CD14-positive monocyte (primary cell): ENCODE measurements at places on chromosomes 3 and 15. TPM values are rescaled to one million over a fixed set of nuclear protein-coding genes. Genes with fewer than 3 reads are reported as not detected.

GRCh38 chr15:101804941-101805340, 1.6 kb downstream of the OR4F6 start:
- no peak for DNase-seq

DNA sequence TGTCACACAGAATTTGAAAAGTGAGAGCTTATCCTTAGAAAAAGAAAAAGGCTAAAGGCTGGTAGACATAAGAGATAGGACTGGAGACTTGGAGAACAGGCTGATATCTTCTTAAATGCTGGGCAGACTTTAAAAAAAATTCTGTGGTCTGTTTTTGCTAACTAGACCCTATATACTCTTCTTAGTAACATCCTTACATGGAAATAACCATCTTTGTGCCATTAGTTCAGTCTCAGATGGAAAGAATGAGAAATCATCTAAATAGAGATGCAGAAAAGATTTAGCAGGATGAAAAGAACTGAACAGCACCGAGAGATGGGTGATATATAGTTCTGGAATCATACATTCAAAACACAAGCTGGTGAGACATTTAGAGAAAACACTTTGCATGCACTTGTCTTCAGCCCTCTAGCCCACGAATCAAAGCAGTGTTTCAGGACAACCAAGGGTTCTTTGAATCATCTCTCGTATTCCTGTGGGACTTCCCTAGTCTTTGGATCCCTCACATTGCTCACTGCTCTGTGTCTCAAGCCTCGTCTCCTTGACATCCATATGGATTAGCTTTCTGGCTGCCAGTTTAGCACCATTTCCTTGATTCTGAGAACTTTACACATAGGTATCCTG, 93.0 kb upstream of the LYSMD4 start:
- no peak for DNase-seq

- no peak for DNase-seq
Observed at GRCh38 chr3:8967553-8967952, 4.3 kb upstream of the RAD18 start.

DNA sequence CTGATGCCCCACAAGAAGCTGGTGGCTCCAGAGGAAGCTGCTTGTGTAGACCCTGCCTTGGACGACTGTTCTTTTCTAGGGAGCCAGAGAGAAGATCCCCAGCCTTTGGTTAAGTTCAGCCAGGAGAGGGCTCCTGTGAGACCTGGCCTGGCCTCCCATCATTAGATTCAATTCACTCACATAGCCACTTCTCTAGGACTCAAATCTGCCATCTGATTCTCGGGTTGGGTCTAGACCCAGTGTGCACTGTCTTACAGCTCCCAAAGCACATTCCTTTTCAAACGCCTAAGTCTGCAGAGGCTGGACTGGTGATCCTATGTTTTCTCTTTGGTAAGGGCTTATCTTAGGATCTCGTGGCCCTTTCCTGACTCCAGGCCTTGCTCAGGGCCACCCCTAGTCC, 81.7 kb upstream of the NPHP3 start:
- DNase-seq: no peak

DNA sequence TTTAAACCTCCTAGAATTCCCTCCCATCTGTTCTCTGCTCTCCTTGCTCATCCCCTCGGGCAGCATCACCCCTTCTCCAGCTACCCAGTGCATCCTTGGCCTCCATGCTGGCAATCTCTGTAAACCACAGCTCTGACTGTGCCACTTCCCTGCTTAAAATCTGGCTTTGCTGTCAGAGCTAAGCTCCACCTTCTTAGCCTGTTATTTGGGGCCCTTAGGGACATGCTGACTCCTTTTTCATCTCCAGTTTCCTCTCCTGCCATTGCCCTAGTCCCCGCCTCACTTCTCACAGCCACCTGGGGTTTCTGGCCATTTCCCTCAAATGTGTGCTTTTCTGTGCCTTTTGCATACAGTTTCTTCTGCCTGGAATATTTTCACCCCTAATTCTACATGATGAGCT, 5.7 kb downstream of the SLC6A20 start:
- no peak for DNase-seq

- peak; percentile 8 for DNase-seq
Observed at GRCh38 chr3:121431726-121432517, 113.9 kb downstream of the POLQ start.

- DNase-seq: no peak
Observed at GRCh38 chr15:91192285-91192684, 92.2 kb downstream of the SV2B start.

DNA sequence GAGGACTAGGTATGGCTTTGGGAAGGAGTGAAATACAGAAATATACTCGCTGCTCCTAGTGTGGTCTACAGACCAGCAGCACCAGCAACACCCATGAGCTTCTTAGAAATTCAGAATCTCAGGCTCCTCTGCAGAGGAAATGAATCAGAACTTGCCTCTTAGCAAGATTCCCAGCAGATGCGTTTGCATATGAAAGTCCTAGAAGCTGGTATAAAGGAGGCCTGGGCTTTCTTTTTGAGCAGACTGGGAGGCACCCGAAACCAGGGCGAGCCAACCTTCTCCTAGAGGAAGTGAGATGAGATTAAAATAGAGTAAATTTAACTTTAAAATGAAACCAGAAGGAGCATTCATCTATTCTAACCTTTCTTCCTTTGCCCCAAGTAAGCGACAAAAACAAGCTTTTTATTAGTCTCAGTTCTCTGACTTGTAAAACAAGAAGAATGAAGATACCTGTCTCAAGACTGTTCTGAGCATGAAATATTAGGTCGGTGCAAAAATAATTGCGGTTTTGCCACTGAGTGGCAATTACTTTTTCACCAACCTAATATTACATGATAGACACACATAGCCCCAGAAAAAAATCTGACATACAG, 140.0 kb downstream of the PDZRN3 start:
- no peak for DNase-seq

DNA sequence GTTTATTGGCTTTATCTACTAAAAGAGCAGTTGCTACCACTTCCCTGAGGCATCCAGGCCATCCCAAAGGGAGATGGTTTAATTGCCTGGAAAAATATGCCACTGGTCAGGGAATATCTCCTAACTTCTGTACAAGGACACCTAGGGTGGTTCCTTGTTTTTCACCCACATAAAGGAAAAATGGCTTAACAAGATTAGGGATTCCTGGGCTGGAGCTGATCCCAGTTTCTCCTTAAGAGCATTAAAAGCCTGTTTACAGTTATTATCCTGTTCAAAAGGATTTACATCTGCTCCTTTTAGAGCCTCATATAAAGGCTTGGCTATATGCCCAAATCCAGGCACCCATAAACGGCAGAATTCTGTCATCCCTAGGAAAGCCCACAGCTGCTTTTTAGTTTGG, 70.2 kb upstream of the WNT7A start:
- no peak for DNase-seq

DNA sequence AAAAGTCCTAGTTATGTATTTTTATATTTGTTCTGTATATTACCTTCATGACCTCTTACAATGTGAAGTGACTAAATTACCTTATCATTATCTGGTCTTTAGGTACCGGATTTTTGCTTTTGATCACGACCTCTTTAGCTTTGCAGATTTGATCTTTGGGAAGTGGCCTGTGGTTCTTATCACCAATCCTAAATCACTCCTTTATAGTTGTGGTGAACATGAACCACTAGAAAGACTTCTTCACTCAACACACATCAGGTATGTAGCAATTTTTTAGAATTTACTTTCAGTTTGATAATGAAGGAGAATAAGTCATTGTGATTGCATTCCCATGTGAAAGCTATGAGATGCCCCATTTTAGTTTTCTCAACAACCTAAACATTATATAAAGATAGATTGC, 18.3 kb downstream of the TMEM62 start:
- no peak for DNase-seq

DNA sequence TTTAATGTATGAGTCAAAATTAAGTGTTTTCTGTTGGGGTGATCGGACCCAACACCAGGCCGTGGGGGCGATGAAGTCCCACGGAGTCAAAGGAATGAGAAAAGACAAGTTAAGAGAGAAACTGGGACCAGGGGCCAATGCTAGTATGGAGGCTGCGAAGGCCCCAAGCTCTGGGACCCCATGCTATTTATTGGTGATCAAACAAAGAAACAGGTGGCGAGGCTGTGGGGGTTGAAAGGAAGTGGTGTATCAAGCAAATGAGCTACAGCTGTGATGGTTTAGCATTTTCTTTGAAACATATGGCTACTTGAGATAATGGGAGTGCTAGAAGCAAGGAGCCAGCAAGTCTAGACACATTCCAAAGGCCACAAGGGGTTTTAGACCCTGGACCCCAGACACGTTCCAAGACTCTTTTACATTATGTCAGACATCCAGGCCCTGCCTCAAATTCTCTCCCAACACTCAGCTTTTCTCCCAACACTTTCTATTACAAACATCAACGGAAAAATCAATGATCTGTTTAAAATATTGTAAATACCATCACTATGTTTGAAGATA, 56.0 kb upstream of the SNRPN start:
- no peak for DNase-seq

DNA sequence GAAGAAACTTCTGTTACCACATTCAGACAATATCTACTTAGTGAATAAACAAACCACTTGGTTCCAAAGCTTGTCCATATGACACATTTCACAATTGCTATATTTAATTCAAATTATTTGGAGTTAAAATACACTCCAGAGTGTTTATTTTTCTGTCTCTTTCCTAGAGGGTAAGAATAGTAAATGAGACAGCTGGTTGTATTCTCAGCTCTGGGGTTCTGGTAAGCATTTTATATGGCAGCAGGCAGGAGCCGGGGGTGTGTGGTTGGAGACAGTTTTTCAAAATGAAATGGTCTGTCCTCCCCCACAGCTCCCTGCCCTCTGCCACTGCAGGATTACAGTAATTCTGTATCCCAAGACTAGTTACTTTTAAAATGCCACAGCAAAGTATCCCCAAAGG, 10.9 kb upstream of the SEC61A1 start:
- no peak for DNase-seq

- no peak for DNase-seq
Observed at GRCh38 chr3:34256021-34256420, 457.6 kb downstream of the PDCD6IP start.

GRCh38 chr3:72996121-72996472, 514 bp upstream of the PPP4R2 start:
- no peak for DNase-seq

DNA sequence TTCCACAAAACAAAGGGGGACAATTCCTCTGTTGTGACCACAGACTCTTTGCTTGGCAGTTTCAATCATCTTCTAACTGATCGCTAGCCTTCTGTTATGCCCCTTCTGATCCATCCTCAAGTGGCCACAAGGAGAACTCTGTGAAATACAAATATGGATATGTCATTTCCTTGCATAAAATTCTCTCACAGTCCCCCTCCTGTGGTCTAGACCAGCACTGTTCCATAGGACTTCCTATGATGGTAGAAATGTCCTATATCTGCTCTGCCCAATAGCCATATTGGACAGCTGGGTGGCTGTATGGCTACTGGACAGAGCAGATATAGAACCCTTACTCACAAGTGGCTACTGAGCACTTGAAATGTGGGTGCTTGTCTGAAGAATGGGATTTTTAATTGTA, 25.9 kb upstream of the SNRK start:
- no peak for DNase-seq

GP9 gene
- polyA plus RNA-seq: 0.74 TPM

TP63 gene
- polyA plus RNA-seq: 0.14 TPM in 1 of 2 replicates, not detected in the other

CACNA1D gene
- 0.50 and 1.2 TPM in 2 replicates for polyA plus RNA-seq

SLC22A14 gene
- polyA plus RNA-seq: 0.08 and 0.45 TPM in 2 replicates

TGM5 gene
- polyA plus RNA-seq: not detected
